ENCODE measurements at places on chromosomes 2 and 18.

DNA sequence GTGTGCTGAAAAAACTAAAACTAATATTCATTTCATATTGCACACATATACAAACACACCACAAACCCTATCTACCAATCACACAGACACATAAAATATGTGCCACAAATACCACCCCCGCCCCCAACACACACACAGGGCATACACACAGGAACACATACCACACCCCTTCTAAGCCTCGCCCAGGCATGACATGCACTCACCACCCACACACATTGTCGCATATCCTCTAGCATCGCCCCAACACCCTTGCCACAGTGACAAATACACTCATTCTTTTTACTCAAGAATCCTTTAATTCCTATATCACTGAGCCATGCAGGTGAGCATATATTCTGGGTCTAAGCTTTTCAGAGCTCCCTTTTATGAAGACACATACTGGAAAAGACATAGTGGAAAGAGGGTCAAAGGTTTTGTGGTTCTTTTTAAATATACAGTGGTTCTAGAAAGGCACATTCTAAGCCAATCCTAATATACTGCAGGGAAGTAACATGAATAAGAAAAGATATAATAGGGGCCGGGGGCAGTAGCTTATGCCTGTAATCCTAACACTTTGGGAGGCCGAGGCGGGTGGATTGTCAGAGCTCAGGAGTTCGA is 24.5 kb upstream of the LCLAT1 start:
- DNase-seq: peak; percentile 68

- no peak for DNase-seq
Measured at GRCh38 chr2:106667478-106668070, 180.4 kb downstream of the CD8B2 start.

DNA sequence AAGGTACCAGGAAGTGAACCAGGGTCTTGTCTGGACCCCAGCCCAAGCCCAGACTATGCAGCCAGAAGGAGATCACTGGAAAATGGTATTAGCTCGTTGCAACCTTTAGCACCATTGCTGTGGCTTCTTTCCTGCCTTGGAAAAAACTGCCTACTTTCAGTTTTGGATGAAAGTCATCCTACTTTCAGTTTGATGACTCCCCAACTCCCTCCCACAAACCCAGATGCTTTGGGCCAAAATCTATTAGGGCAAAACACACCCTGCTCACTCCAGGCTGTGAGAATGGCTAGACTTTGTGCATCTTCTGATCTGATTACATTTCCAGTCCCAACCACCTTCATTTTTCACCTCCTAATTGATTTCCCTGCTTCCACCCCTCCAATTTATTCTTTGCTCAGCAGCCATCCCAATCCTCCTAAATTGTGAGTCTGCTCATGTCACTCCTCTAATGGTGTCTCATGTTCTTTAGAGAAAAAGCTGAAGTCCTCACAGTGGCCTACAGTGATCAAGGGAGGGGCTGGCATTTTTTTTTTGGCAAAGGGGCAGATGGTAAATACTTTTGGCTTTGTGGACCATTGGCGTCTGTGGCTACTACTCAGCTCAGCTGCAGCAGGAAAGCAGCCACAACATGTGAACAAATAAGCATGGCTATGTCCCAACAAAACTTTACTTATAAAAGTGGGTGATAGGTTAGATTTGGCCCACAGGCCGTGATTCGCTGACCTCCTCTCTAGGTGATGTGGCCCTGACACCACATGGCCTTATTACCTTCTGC is 368.7 kb downstream of the SLC4A3 start:
- no peak for DNase-seq

GRCh38 chr2:54845514-54845913 is 122.1 kb downstream of the EML6 start:
- DNase-seq: no peak

DNA sequence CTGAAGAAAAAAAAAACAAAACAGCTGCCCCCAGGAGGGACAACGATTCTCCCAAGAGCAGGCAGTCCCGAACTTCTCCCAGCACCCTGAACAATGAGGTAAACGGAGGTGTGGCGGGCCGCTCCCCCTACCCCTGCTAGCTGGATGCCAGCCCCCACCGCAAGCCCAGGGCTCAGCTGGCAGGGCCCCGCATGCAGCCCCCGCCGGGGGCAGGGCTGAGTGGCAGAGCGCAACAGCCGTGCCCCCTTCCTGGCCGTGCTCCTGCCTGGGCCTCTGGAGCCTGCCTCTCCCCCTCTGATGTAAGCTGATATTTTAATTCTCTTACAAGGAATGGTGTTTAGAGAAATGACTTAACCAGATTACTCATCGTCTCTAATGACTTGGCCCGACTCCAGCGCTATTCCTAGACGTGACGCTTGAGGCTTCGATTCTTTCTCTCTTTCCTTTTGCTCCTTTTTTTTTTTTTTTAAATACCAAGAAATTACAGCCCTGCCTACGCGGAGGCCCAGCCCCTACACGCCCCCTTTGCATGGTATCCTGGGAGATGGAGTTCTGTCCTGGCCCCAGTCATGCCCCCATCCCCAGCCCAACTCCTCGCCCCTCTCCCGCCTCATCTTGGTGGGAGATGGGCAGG is 4.6 kb upstream of the ARID5A start:
- peak; percentile 100 for DNase-seq

GRCh38 chr2:3780477-3781402 is 77.4 kb downstream of the DCDC2C start:
- DNase-seq: peak; percentile 39

- no peak for DNase-seq
Measured at GRCh38 chr2:1683297-1683696, 61.0 kb downstream of the PXDN start.

- DNase-seq: no peak
Measured at GRCh38 chr18:73879766-73880165, 267.9 kb downstream of the FBXO15 start.

DNA sequence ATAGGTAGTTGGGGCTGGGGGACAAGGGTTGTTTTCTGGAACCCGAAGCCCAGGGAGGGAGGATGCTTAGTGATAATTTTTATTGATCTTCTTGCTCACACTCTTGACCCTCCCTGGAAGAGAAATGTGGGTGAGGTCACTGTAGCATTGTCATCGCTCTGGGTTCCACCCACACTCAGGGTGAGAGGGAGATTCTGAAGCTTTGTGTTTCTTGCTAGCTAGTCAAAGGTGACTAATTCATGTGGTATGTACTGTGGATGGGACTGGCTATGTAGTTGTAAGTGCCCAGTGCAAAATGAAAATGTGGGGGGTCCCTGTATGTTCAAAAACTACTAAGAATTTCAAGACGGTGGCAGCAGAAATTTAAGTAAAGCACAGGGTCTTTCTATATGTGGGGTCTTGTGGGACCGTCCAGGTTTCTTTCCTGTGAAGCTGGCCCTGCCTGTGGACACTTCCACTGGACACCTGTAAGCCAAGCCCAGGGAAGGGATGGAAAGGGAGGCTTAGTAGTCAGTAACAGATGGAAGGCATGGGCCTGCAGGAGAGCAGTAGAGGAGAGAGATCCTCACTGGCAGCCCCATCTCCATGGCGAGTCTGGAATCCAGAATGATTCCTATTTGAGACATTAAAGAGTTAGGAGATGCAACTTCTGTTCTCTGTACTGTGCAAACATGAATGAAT is 35.0 kb downstream of the TSN start:
- DNase-seq: no peak

- DNase-seq: peak; percentile 2
Measured at GRCh38 chr2:164430166-164430783, 191.0 kb downstream of the GRB14 start.

- DNase-seq: no peak
Measured at GRCh38 chr2:37916512-37917082, 8.5 kb upstream of the RMDN2 start.

DNA sequence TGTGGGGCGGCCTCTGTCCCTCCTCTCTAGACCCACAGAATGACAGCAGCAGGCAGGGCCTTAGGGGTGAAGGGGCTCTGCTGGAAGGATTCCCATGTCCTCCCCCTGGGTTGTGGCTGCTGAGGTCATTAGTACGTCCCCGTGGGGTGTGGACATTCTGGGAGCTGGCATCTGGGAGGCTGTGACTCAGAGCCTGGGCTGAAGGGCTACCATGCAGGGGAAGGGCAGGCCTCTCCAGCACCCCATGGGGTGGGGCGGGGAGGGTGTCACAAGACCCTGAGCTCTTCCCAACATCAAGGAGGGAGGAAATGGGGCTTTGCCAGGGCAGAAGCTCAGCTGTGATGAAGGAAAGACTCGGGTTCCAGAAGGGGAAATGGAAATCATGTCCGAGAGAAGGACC is 105.8 kb upstream of the SMAD2 start:
- no peak for DNase-seq

GRCh38 chr18:6120820-6121279 is 225.5 kb upstream of the TMEM200C start:
- DNase-seq: no peak

GRCh38 chr2:44549099-44549471 is 187.3 kb downstream of the CAMKMT start:
- no peak for DNase-seq

GRCh38 chr2:143426296-143426695 is 297.1 kb downstream of the ARHGAP15 start:
- DNase-seq: peak; percentile 3

- no peak for DNase-seq
Measured at GRCh38 chr2:226664140-226664539, 135.5 kb downstream of the IRS1 start.

- DNase-seq: peak; percentile 97
Measured at GRCh38 chr2:112793449-112793978, 9.2 kb upstream of the IL1A start.

DNA sequence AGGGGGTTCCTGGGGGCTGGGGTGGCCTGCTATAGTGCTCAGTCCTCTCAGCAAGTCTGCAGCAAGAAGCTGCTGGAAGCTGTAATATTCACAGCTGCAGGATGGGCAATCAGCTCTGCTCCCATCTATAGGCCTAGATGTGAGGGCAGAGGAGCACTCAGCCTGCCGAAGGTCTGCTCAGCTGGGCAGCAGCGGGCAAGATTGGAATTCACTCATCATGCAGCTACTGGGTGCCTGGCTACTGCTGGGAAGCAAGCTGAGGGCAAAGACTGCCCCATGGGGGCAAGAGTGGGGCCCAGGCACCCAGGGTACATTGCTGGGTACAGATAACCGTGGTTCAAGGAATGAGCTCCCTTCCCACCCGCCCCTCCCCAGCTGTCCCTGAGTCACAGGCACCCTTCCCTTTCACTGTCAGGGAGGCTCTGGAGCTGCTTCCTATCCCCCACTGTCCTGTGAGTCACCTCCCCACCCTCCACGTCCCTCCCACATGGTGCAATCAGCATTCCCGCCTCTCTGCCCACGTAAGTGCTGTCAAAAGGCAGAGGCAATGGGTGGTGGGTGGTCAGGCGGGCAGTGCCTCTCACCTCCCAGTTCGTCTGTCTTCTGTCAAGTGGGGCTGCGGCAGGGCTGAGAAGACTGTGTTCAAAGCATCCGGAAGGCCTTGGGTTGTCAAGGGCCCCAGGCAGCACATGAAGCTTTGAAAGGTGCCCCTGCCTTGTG is 169.2 kb downstream of the TRIM43 start:
- DNase-seq: peak; percentile 51

DNA sequence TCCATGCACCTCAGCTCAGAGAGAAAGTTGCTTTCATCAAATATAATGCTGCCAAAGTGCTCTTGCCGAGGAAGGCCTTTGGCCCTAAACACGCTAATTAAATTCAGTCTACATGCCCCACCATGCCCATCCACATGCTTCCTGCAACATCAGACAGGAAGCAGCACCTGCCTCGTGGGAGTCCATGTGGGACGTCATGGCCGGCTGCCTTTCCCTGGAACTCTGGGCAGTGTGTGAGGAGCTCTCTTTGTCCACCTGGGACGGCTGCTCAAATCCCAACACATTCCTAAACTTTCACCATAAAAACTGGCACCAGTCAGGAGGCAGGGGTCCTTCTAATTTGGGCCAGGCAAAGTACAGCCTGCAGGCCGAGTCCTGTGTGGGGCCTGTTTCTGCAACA is 23.1 kb downstream of the FAM178B start:
- no peak for DNase-seq

GRCh38 chr18:1361936-1362335 is 457.3 kb downstream of the ADCYAP1 start:
- no peak for DNase-seq

GRCh38 chr18:9477509-9477908 is 2.2 kb downstream of the RALBP1 start:
- DNase-seq: no peak

GRCh38 chr2:152251811-152252210 is 76.2 kb upstream of the STAM2 start:
- DNase-seq: no peak

GRCh38 chr2:136016836-136017235 is 31.4 kb upstream of the DARS1 start:
- peak; percentile 80 for DNase-seq

DNA sequence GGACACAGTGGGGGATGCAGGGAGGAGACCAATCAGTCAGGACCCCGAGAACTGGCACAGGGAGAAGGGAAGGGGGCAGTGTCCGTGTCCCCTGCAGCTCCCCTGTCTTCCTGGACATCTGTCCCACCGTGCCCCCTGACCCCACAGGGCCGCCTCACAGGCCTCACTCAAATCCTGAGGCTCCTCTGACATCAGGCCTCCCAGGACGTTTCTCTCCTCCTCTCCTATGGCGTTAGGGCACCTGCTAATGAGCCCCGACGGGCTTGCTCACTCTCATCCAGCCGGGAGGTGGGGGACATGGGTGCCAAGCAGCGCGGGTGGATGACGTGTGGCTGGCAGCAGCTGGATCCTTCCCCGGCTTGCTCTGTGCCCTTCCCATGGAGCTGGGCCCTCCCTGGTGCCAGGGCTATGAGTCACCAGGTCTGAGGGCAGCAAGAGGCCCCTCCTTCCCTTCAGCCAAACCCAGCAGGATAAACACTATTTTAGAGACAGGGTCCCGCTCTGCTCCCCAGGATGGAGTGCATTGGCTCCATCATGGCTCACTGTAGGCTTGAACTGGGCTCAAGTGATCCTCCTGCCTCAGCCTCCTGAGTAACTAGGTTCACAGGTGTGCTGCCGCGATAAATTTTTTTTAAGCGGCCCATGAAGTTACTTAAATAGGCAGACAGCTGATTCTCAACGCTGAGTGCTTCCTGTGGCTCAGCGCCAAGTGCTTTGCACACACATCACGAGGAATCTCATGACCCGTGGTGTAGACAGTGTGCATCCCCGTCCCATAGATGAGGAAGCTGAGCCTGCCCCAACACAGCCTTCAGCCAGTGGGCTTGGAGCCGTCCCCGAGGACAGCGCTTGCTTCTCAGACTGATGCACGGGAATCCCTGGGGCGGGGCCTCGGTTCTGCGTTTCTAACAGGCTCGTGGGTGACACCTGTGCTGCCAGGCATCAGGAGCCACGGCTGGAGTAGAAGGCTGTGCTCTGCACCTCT is 64.5 kb upstream of the HDAC4 start:
- DNase-seq: peak; percentile 99

- DNase-seq: no peak
Measured at GRCh38 chr18:29309366-29309765, 1132.4 kb upstream of the CDH2 start.

- DNase-seq: peak; percentile 82
Measured at GRCh38 chr2:215712871-215713790, 277.3 kb upstream of the FN1 start.

DNA sequence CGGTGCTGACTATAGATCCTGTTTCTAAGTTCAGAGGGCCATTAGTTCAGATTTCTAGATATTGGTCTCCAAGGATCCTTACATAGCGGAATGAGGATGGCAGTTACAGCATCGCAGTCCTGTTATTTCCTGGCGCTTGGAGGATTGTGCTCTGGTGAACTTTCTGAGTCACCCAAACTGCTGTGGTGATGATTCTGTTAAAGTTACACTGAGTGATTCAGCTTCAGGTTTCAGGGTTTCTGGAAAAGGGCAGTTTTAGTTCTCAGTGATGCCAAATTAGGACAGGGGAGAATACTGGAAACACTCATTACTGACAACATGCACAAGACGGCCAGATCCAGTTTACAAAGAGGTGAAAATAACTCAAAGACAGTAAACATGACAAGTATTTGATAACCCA is 52.1 kb upstream of the ANKRD62 start:
- no peak for DNase-seq

GRCh38 chr2:188919824-188920223 is 54.3 kb upstream of the COL3A1 start:
- no peak for DNase-seq

Measured in inflammatory macrophage treated with lipopolysaccharide for 4 hours (primary cell).